Fibroblast of skin of right quadriceps (primary cell): ENCODE measurements at places on chromosomes 6 and 20.

GRCh38 chr6:137148306-137149034 is 25.0 kb downstream of the IL22RA2 start:
- DNase-seq, result no peak

- DNase-seq, result no peak
Observed at GRCh38 chr20:56629464-56630085, 469 bp downstream of the TFAP2C start.

- no peak for DNase-seq
Observed at GRCh38 chr20:3798373-3798768, 2.3 kb downstream of the CDC25B start.

GRCh38 chr20:55186228-55186627 is 710.8 kb downstream of the DOK5 start:
- DNase-seq, result no peak

GRCh38 chr20:5349448-5349847 is 32.7 kb upstream of the PROKR2 start:
- no peak for DNase-seq

DNA sequence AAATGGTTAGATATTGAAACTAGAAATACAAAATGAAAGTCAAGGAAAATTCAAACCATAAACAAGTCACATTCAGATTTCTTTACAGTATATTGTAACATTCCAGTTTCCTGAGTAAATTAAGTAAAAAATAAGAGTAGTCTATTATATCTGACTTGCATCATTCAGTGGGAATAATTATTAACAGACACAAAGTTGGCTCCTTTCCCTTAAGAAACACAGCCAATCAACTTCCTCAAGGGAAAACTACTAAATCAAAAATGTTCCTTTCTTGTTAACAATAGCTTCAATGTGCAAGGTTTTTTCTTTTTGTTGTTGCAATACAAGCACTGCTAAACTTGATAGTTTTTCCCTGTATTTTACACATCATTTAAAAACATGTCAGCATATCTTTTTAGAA is 33.2 kb downstream of the DNAAF9 start:
- DNase-seq, result peak; percentile 57

GRCh38 chr20:46588532-46589511 is 38.4 kb upstream of the OCSTAMP start:
- no peak for DNase-seq

- no peak for DNase-seq
Observed at GRCh38 chr6:65191471-65191870, 515.6 kb downstream of the EYS start.
